ENCODE measurements at places on chromosomes 6 and 20. TPM values are rescaled to one million over a fixed set of nuclear protein-coding genes. Genes with fewer than 3 reads are reported as not detected.

OR2H2 gene
- polyA plus RNA-seq, result not detected

TBC1D32 gene
- 2.5 TPM for polyA plus RNA-seq

MAS1 gene
- not detected for polyA plus RNA-seq

BPIFA1 gene
- polyA plus RNA-seq, result not detected

PGBD1 gene
- 0.60 TPM for polyA plus RNA-seq

RBM24 gene
- polyA plus RNA-seq, result not detected

TCF21 gene
- not detected for polyA plus RNA-seq

RCAN2 gene
- polyA plus RNA-seq, result not detected

AIF1 gene
- 140 TPM for polyA plus RNA-seq

SRSF12 gene
- polyA plus RNA-seq, result 0.05 TPM

SYNE1 gene
- polyA plus RNA-seq, result 90.8 TPM

MUC21 gene
- polyA plus RNA-seq, result not detected

ENPP1 gene
- polyA plus RNA-seq, result not detected

SPAG4 gene
- polyA plus RNA-seq, result not detected

ZGPAT gene
- polyA plus RNA-seq, result 47.5 TPM

BPIFB4 gene
- not detected for polyA plus RNA-seq

NKX2-4 gene
- not detected for polyA plus RNA-seq

EPPIN gene
- polyA plus RNA-seq, result not detected

RIPOR3 gene
- 1.3 TPM for polyA plus RNA-seq

RBBP8NL gene
- not detected for polyA plus RNA-seq

LTB gene
- polyA plus RNA-seq, result 1,970 TPM

MTFR2 gene
- polyA plus RNA-seq, result 0.63 TPM

TRAM2 gene
- 4.5 TPM for polyA plus RNA-seq

LINC00237 gene
- polyA plus RNA-seq, result not detected

OSER1 gene
- 36.2 TPM for polyA plus RNA-seq

ZC2HC1B gene
- polyA plus RNA-seq, result not detected

TRIM15 gene
- polyA plus RNA-seq, result not detected

AIG1 gene
- polyA plus RNA-seq, result 21.8 TPM

KCNQ2 gene
- polyA plus RNA-seq, result not detected

MEP1A gene
- not detected for polyA plus RNA-seq

TRIM38 gene
- polyA plus RNA-seq, result 9.5 TPM
